CD4-positive, alpha-beta T cell treated with Interleukin-1 beta for 1 hour (primary cell): ENCODE measurements at places on chromosomes 3 and 15.

DNA sequence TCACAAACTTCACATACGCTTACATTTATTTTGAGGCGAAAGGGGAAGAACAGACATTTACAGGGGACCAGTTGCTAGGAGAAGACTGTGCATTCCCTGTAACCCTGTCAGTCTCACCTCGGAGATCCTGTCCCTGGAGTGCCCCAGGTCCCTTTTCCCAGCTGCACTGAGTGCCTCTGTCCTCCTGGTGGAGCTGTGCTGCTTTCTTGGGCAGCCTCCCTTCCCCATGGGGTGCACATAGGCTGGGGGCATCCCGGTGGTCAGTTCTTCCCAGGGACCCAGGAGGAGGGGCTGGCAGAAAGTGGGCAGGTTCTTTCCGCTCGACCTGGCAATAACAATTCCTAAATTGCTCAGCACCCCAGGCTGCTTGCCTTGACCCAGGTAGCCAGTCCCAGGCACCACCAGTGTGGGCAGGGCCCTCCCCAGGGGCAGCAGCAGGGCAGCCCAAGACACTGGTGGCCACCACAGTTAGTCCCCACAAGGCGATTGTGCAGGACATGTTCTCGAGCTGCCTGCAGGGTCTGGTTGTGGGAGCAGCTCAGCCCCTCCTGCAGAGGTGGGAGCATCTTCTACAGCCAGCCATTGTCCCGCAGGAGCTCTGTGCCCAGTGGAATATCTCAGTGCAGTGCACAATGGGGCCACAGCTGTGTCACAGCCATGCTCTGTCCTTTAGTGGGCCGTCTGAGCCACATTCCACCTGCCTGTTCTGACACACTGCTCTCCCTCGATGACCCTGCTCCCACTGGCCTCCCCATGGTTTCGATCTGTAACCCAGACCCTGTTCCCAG, 36.3 kb downstream of the APBA2 start:
- no peak for DNase-seq

- no peak for DNase-seq
Observed at GRCh38 chr3:161875483-161875882, 378.9 kb downstream of the OTOL1 start.

DNA sequence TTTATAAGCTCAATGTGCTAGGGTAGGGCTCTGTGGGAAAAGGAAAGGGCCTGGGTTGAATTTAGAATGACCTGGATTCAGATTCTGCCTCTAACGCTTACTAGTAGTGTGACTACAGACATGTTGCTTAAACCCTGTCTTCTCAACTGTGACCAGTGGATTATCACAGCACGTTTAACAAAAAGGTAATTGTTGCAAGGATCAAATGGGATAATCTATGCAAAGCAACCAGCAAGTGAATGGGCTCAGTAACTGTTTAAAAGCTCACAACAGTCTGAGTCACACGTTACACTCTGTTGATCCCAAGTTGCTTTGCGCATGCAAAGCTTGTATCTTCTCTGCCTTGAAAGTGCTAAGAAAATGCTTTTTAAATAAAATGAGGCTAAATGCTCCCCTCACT, 236.5 kb downstream of the IL20RB start:
- no peak for DNase-seq

GRCh38 chr3:152272771-152273242, 4.1 kb downstream of the MBNL1 start:
- no peak for DNase-seq

DNA sequence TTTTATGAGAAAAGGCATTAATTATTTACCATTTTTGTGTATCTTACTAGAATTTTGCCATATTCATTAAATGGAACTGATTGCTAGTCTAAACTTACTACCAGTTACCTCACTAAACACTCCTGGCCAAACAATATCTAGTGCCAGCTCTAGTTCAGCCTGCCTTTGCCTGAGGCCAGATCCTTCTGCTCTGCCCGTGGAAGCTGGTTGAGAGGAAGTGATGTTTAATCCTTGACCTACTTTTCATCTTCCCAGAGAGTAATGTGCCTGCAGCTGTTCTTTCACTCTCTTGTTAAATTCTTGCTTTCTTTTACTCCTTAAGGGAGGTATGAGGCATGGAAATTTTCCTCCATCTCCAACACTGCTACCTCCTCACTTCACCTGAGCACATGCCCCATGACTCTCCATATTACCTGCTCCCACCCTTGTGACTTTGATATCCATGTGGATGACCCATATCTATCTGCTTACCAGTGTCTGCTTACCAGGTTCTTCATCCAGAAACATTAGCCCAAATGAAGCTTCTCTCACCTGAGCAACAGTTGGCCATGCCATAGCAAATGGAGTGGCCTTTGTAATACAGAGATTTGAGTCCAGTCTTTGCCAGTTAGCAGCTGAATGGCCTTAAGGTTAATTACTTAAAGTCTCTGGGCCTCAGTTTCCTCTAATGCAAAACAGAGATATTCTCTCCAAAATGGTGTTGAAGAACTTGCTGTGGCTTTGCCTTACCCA, 53.4 kb downstream of the UBE2E1 start:
- no peak for DNase-seq

- no peak for DNase-seq
Observed at GRCh38 chr15:72503147-72503546, 29.0 kb downstream of the ARIH1 start.
